ENCODE measurements at places on chromosomes 2 and 18.

GRCh38 chr2:110804915-110805314, 72.5 kb downstream of the ACOXL start:
- DNase-seq = no peak

GRCh38 chr18:42298759-42299675, 344.0 kb downstream of the PIK3C3 start:
- peak; percentile 84 for DNase-seq

- DNase-seq = no peak
Measured at GRCh38 chr2:26173776-26174482, 1.0 kb downstream of the GAREM2 start.

GRCh38 chr2:54081574-54081973, 33.8 kb upstream of the ACYP2 start:
- peak; percentile 53 for DNase-seq

DNA sequence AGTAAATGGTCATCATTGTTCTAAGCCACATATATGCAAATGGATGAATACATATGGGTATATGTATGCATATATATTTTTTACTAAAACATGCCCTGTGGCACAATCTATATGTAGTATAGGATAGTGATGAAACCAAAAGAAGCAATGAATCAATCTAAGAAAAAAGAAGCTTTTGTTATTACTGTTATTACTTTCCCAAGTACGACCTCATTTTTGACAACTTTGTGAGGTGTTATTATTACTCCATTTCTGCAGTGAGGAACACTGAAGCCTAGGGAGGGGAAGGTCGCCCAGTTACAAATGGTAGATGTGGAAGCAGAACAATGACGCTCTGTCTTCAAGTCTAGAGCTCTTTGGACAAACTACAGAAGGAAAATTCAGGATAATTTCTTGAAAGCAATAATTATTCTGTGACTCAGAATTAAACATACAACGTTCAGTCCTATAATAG, 38.3 kb downstream of the STAT4 start:
- DNase-seq = no peak

All from brain microvascular endothelial cell (primary cell).